ENCODE measurements at places on chromosomes 4 and X.

DNA sequence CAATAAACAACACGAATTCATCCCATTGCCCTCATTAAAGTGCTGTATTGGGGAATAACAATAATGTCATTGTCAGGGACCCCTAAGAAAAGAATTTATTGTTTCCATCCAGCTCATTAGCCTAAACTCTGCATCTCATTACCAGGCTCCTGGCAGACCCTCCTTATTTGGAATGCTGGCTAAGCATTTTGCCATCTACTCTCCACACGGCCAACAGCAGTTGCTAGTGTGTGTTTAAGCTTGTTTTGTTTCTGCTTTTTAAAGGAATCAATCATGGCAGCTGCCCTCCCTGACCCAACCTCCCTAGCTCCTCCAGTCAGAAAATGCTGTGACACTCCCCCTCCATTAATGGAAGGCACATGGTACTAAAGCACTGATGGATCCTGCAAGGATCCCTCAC is 43.5 kb downstream of the GATB start:
- DNase-seq: no peak

- DNase-seq: peak; percentile 14
Observed at GRCh38 chr4:138981930-138982390, 33.6 kb upstream of the NOCT start.

GRCh38 chr4:151653548-151653918 is 107.3 kb downstream of the GATB start:
- DNase-seq: no peak

DNA sequence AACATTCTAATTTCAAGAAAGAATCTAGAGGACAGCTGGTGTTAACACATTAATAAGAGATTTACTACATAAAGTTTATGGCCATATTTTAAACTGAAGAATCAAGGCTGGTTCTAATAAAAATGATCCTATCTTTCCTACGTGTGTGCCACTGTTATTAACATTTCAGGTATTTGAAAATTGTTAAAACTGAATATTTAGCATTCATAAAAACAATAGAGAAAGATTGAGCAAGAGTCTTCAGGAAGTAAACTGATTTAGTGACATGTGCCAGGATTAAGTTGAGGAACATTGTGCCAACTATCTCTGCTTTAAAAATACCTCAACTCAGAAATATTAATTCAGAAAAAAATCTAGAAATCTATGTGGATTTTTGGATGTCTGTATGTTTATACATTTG is 810.1 kb downstream of the FAT4 start:
- no peak for DNase-seq

DNA sequence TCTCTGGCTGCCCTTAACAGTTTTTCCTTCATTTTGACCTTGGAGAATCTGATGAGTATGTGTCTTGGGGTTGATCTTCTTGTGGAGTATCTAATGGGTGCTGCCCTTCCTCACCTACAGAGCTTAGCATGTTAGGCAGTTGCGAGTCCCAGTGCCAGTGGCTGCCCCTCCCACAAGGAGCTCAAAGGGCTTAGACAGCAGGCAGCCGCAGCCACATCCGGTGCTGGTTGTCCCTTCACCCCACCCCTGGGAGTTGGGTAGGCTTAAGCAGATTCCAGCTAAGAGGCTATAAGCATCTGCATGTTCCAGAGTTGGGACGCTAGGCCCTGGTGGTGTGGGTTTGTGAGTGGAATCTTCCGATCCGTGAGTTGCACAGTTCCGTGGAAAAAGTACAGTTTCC is 322.1 kb upstream of the ARX start:
- DNase-seq: no peak
